NCI-H1417 treated with DMSO at 0.1 percent for 48 hours (cell line): ENCODE measurements at places on chromosomes 7 and 10.

DNA sequence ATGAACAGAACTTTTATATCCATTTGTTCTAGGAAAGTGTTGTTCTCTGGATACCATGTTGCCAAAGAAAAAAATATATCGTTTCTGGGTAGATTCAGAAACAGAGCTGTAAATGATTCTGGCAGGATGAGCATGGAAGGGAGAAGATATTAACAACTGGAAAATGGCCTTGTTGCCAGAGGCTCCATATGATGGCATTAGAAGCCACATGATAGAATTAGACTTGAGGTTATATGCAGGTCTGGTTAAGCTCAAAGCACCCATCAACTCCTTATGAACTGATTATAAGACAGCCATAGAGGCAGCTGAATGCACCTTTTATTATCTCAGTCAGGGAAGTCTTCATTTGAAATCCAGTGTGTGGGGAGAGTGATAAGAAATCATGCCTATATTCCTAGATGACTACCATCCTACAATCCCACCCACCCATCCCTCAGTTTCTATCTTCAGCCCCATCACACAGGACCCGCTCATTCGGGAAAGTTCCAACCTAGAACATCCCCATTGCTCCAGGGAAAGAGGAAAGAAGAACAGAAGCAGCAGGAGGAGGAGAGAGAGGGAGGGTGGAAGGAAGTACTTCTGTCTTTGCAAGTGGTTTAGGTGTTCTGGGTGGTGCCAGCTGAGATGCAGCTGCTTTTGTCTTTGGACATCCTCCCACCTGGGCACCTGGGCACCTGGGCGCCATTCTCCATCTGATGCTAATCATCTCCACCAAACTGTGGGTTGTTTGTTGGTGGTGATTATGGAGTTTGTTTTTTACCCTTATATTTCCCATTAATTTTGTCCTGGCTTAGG lies 25.5 kb upstream of the TRIL start:
- DNase-seq, result no peak

DNA sequence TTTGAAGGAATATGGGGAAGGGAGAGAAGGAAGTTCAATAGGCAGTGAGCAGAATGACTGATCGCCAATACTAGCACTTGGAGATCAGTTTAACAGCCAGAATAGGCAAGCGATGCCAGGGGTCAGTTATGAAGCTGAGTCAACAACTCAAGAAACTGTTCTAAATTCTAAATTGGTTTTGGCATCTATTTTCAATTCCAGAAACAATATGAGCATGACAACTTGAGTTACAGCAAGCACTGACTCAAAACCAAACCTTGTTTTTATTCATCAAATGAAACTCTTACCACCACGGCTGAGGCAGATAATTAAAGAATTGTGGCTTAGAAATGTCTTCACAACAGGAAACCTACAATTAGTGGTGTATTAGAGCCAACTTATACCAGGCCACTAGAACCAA lies 180.5 kb upstream of the ASAH2 start:
- DNase-seq, result no peak

- no peak for DNase-seq
Measured at GRCh38 chr10:107546986-107547385, 382.5 kb upstream of the SORCS1 start.

DNA sequence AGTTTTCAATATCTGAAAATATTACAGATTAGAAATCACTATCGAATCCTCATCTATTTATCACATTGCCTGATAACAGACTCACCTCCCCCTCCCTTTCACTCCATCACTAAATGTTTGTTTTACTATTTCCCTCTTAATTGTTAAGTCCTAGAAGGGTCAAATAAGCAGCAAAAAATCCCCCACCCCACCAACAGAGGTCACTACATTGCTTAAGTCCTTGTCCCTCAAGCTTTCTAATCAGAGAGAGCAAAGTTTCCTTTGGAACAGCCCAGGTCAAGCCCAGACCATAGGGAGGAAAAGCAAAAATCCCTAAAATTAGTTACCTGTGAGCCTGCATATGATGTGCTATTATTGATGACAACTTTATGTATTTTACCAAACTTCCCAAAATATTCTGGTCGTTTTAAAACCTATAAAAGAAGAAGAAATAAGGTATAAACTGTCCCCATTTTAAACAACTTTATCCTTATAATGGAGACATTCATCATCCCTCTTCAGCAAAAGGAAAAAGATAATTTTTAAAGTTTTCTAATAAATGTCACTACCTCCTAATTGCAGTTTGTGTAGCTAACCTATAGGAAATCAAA lies 95.0 kb downstream of the CNOT4 start:
- no peak for DNase-seq

- no peak for DNase-seq
Measured at GRCh38 chr10:43809211-43809930, 160.7 kb upstream of the ZNF32 start.

DNA sequence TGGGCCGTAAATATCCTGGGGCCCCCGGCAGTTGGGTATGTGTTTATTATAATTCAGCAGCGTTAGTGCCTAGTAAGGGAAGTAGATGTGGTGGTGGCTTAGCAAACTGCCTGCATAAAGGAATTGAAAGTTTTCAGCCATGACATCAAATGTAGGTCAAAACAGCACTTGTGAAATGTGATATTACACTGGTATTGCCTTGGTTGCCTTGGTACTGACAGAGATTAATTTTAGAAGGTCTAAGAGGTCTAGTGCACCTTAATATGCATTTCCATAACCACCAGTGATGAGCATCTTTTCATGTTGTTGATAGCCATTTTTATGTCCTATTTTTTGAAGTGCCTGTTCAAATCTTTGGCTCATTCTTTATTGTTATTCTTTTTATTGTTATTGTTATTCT lies 50.1 kb downstream of the VWC2 start:
- no peak for DNase-seq

GRCh38 chr7:8481752-8482446 lies 48.5 kb downstream of the NXPH1 start:
- no peak for DNase-seq

DNA sequence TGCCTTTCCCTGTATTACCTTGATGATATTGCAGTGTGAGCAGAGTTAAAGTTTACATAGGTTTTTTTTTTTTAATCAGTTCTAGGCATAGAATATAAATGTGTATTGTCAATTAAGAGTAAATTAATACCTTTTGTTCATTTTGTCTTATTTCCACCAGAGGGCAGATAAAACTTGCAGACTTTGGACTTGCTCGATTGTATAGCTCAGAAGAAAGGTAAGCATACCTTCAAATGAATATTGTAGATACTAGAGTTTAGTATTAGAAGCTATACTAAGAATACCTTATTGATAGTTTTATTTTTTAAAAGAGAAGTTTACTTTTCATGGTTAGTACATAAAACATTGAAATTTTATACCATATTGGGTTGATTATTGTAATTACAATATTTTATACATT lies 86.8 kb downstream of the MPLKIP start:
- no peak for DNase-seq

DNA sequence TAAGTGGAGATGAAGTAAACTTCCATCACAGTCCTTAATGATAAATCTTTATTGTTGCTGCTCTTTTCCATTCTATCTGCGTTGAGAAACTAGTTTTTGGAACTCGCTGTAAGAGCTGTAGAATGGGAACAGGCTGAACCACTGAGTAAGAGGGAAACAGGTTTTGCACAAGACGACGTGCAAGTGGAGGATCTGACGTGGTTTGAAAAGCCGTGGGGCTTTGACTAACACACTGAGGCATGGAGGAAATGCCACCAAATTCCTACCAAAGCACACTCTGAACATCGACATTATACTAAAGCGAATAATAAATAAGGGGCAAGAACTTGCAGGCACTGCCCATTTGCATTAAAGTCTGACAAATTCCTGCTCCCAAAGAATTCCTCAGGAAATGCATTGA lies 160.6 kb downstream of the KLF6 start:
- no peak for DNase-seq

- DNase-seq, result no peak
Measured at GRCh38 chr7:128124786-128125185, 93.5 kb upstream of the LRRC4 start.

- no peak for DNase-seq
Measured at GRCh38 chr10:114408968-114409444, 4.7 kb upstream of the AFAP1L2 start.

DNA sequence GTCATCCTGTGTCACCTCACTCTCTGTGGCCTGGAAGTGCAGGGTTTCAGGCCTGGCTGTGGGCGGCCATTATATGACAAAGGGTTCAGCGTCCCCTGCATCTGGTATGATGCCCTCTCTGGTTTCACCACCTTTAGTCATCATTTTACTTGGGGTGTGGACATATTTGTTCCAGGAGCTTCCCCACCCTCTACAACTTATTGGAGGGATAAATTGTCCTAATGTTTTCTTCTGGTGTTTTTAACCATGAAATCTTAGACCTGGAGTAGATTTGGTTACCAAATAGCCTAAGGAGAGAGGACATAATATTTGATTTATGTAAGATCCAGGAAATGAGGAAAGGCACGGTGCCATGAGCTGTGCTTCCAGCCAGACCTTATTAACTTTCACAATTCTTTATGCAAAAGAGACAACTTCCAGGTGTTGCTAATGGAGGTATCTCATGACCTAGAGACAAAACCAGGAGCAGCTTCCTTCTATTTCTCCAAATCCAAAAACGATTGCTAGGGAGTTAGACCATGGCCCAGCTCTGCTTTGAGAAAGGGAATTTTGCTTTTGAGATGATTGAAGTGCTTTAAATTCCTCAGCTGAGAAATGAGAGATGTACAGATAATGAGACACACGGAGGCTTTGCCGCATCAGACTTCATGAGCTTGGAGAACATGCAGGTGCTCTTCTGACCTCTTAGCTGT lies 20.9 kb downstream of the WBP1L start:
- DNase-seq, result no peak

DNA sequence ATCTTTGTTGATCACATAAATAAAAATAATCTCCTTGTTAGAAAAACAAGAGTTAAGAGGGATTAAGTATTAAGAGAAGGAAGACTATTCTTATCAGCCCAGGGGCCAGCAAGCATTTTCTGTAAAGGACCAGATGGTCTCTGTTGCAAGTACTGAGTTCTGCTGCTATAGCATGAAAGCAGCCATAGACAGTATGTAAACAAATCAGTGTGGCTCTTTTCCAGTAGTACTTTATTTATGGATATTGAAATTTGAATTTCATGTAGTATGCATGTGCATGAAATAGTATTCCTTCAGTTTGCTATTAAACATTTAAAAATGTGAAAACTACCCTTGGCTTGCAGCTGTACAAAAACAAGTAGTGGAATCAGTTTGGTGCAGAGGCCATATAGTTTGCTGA lies 81.7 kb downstream of the STK31 start:
- no peak for DNase-seq

GRCh38 chr7:157521061-157521731 lies 184.4 kb downstream of the DNAJB6 start:
- no peak for DNase-seq

GRCh38 chr7:137703291-137704010 lies 143.3 kb downstream of the DGKI start:
- DNase-seq, result no peak
